ENCODE measurements at places on chromosomes 16 and 17.

- no peak for DNase-seq
These were observed 35.2 kb upstream of the SDK2 start for GRCh38 chr17:73679476-73679875.

GRCh38 chr16:85394456-85395206 is 218.5 kb upstream of the GSE1 start:
- no peak for DNase-seq

GRCh38 chr16:26157319-26157718 is 465.6 kb downstream of the HS3ST4 start:
- DNase-seq = no peak

- no peak for DNase-seq
These were observed 7.9 kb downstream of the QPRT start for GRCh38 chr16:29686740-29687332.

DNA sequence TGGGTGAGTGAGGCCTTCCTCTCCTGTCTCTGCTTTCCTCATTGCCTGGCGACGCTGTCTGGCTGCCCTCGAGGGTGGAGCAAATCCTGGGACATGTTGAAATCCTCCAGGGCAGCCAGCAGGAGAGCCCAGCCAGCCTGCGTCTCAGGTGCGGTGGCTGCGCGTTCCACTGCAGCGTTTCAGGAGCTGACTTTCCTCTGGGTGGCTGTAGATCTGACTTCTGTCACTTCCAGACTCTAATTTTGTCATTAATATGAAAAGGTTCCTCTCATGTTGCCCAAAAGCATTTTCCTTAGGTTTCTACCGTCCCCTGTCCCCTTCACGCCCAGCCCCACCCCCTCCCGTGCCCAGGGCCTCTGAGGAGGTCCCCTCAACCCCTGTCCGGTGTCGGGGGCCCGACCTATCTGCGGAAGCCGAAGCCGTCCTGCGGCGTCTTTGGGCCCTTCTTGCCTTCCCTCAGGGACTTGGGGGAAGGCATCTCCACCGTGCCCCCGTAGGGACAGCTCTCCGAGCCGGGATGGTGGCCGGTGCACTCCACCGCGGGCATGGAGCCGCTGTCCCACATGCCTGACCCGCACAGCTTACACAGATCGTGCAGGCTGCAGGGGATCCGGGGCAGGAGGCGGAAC is 95.1 kb downstream of the TBC1D16 start:
- no peak for DNase-seq

DNA sequence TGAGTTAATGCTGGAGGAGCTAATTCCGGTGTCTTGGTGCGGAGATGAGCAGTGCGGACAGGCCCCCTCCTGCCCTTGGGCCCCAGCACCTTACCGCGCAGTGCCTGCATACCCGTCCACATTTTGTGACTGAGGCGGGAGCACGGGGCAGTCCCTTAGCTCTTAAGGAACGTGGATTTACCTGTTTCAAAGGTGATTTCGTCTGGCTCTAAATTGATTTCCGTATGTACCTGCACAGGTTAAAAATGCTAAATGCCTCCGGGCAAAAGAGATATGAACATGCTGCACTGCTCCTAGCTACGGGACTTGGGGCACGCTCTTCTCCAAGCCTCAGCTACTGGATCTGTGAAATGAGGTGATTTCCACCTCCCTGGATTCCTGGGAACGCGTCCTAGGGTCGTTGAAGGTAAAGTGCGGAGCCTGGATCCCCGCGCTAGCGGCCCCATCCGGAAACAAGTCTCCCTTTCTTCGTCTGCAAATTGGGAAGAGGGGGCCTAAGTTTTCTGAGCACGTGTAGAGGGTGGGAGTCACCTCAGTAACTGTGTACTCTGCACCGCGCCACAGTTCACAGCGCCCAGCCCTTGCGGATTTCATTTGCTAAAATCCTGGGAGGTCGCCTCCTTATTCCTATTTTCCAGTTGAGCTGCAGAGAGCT is 669 bp upstream of the CRISPLD2 start:
- DNase-seq = no peak

All from activated CD4-positive, alpha-beta T cell treated with anti-CD3 and anti-CD28 coated beads, Interleukin-2, Interleukin-4, amounts not matched to agents 100 ng/mL and 50 ng/mL, durations not matched to agents 16 hours and 8 hours (primary cell).